8988T (cell line): ENCODE measurements at places on chromosomes 1 and 21.

GRCh38 chr1:173424143-173424542, 53.0 kb upstream of the PRDX6 start:
- no peak for DNase-seq

- no peak for DNase-seq
Observed at GRCh38 chr1:46370214-46370633, 23.9 kb upstream of the FAAH start.

DNA sequence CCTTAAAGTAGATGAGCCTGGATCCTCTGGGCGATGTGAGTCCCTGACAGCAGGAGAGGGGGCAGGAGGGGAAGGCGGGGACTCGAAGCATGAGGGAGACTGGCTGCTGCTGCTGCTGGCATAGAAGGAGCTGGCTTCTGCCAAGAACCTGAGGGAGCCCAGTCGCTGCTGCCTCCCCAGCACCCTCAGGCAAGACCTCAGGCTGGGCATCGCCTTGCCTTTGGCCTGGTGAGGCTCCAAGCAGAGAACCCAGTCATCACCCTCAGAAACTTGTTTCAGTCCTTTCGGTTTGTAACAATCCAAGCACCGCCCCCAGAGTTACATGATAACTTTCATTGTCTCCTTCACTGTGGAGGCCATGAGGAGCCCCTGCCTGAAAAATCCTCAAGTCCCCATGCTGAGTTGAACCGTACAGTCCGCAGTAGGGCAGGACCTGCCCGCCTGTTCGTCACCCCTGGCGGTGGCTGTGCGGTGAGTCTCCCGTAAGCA, 38.8 kb downstream of the POFUT2 start:
- no peak for DNase-seq

- DNase-seq: no peak
Observed at GRCh38 chr1:105072446-105072845, 1322.7 kb downstream of the AMY1C start.

- DNase-seq: no peak
Observed at GRCh38 chr21:33383056-33383888, 19.9 kb upstream of the IFNGR2 start.

DNA sequence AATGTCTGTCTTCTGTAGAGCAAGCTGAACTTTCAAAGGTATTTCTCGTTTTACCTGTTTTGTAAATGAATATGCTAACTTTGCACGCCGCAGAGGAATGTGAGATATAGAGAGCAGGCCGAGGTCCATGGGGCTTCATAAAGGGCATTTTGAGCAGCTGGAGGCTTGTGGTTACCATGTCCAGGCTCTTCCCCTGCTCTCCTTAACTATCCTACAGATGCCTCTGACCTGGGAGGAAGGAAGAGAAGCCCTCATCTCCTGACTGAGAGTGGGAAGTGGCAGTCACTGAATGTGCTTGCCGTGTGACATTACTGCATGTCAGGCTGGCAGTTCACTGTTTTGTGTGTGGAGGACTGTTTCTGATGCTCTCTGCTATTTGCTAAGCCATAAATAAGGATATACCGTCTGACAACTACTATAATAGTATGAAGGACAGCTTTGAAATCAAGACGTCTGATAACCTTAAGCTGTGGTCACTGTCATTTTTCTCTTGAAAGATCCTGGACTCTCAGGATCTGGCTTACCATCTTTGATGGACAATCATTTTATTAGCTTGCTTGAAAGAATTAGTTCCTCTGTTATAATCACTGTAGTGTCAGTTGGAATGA, 92.2 kb downstream of the DYRK1A start:
- no peak for DNase-seq

DNA sequence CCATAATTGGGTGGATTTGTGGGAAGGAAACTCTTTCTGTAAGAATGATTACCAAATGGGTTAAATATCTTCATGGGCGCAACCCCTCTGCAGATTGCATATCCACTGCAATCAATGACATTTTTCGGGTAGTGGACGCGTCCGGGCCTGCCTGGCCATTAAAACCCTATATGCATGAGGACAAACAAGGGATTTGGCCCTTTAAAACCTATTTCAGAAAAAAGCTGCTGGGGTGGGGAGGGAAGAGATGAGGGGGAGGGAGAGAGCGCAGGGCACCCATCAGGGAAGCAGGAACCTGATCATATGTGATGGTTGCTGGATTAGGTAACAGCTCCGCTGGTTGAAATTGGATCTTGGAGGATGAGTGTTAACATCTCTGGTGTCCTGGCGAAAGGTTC, 228.8 kb downstream of the PBX1 start:
- DNase-seq: no peak

GRCh38 chr21:16873176-16873575, 639.7 kb upstream of the CXADR start:
- DNase-seq: no peak

DNA sequence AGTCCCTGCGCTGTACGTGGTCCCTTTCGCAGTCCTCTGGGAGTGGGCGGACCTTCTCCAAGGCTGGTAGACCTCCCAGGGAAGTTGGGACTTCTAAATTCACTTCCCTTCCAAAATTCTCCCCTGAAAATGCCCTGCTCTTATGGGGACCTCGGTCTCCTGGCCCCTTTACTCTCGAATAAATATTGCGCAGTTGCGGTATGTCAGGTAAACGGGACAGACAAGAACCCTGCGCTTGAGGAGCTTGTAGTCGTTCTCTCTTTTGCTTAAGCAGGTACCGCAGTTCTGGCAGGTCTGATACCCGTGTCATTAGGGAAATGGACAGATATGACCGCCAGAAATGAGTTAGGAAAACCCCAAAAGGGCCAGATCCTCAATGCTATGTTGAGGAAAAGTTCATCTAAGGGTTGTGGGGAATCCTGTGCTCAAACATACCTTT, 561 bp downstream of the KIF2C start:
- no peak for DNase-seq

DNA sequence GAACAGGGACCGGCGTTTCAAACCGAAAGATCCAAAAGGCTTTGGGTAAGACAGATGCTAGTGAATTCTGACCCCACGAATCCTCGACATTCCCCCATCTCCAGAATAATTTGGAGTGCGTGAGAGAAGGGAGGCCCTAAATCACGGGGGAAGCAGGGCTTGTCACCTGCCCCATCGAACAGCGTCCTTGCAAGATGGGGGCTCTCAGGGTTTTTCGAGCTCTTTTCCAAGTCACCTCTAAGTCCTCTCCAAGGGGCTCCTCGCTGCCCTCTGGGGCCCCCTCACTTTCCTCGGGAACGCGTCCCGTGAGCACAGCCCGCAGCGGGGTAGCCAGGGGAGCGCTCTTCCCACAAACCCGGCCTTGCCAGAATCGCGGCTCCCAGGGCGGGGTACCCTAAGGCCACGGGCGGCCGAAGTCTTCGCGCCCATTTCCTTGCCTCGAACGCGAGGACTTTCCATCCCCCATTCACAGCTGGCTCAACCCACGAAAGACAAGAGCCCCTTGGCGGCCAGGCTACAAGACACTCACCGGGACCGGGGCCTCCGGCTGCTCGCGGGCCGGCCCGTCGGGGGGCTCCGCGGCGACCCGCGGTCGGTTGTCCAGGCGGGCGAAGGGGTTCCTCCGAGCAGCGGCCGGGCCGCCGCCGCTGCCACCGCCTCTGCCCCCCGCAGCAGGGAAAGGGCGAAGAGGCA, 546 bp downstream of the DONSON start:
- peak; percentile 12 for DNase-seq

DNA sequence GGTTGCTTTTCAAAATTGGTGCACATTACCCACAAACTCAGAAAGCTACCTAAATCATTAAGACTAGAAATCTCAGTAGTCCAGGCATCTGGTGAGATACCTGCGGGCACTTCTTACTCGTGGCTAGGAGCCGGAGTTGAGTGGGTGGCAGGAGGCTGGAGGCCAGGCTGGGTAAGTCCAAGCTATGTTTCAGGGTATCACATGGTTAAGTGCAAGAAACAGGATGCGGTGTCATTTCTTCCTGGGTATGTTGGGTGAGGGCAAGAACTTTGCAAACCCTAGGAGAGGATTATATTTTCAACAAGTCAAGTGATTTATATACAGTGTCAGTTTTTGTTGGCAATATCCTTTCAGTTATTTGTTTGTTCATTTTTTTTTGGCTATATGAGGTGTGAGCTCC, 41.0 kb downstream of the VANGL1 start:
- no peak for DNase-seq

DNA sequence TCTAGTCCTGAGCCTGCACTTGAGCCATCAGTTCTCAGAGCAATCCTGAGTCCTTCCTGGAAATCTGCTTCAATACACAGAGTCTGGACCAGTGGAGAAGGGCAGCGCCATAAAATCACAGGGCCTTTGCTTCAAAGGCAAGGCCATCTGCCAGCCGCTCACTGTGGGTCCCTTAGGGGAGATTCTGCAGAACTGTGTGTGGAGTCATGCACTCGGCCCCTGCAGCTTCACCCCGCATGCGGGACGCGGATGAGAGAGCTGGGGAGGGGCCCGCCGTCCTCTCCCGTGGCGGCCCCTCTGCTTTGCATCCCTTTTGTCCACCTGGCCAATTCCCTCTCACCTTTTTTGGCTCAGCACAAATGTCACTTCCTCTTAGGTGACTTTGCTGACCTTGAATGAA, 311.2 kb upstream of the VAMP3 start:
- DNase-seq: no peak

DNA sequence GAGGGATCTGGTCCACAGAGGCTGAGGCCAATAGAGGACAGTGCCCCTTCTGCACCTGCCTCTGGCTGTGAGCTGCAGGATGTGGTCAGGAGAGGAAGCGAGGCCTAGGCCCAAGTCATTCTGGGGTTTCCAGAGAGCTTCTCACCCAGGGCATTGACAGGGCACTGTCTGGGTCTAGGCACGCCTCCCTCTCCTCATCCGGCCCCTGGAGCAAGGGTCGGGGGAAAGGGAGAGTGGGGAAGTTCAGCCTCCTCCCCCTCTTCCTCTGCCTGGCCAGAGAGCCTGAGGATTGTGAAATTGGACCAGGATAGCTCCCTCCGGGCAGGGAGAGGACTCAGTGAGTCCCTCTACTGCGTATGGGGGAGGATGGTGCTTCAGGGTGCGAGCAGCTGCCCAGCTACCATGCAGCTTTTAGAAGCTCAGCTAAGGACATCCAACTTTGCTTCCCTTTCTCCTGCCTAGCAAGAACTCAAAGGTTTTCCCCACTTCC, 6.3 kb upstream of the INAVA start:
- DNase-seq: no peak

DNA sequence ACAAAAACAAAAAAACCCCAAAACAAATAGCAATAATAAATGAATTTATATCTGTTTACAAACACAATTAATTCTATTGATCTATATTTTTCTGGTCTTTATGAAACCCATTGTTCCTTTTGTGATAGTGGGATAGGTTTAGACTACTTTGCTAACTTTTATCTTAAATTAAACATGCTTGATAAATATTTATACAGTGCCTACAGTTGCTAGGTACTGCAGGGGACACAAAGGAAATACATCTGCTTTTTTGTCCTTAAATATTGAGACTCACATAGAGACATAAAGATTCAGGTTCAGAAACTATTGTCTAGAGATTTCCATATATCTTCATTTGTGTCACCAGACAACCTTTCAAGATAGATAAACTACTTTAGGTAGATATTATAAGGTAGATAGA, 8.5 kb upstream of the DNAH14 start:
- DNase-seq: no peak

DNA sequence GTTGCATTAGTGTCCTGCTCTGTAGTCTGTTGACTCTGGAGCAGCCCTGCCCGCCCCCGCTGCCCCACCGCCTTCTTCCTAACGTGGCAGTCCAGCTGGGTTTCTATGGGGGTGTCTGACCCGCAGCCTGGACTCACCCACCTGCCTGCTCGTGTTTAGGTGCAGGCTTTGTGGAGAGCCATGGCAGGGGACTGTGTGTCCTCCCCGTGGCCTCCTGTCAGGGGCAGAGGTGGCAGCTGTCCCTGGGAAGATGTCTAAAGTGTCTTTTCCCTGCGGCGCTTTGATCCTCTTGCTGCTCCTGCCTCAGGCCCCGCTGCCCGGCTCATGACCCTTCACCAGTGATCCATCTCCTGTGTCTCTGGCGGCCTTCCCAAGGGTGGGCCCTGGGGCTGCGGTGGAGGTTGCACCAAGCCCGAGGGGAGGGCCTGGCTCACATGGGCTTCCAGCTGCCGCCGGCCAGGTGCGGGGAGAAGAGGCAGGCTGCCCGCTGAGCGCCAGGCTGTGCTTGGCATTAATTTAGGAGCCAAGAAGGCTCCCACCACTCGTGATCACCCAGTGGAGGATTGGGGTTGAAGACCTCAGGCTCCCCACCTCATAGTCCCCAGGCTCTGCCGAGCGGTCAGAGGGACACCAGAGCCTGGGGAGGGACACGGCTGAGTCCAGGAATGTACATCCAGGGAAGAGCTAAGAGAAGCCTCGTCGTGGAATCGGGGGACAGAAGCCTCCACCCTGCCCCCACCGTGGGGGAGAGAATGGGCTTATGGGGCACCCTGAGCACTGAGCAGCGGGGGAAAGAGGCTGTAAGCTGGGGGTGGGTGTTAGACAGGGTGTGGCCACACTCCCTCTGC, 44.1 kb downstream of the COL18A1 start:
- DNase-seq: no peak

DNA sequence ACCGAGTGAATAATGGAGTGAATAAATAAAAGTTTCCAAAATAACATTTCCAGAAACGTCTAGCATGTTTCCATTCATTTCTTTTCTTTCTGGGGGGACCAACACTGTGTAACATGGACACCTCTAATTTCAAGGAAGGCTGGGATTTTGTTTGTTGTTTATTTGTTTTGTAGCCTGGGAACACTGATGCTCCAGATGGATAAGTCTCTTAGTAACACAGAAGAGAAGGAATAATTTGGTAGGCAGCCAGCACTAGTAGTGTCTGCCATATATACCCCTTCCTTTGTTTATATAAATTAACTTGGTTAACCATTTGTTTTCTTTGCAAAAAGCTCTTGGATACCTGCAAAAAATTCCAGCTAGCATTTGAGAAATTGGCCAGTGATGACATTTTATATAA, 411.4 kb upstream of the DEPDC1 start:
- DNase-seq: no peak

GRCh38 chr1:232571523-232571922, 58.4 kb downstream of the SIPA1L2 start:
- no peak for DNase-seq

DNA sequence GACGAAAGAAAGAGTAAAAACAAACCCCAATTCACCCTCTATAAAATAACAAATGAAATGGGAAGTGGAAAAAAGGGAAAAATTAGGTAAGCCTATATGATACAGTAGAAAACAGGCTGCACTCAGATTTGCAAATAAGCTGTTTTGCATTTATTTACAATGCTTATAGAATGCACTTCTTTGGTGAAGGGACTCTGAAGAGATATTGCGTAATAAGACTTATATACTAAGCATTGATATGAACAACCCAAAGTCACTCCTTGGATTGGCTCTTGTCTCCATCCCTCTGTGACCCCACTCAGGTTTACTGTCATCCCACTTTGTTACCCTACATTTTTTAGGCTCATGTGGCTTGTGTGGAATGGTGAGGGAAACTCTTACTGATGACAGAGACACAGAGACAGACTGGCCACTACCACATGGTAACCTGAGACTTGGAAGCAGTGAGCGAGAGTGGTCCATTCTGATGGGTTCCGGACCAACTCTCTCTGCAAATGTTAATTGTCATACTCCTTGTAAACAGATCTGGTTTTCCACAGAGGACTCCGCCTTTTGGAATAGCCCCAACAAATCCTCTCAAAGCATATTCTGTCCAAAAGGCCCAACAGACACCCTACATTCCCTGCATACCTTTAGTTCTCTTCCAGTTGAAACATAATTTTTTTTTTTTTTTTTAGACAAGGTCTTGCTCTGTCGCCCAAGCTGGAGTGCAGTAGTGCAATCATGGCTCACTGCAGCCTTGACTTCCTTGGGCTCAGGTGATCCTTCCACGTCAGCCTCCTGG, 11.0 kb downstream of the GSTM5 start:
- no peak for DNase-seq
